ENCODE measurements at places on chromosomes 11 and 22.

GRCh38 chr22:25970999-25971811 lies 198.1 kb upstream of the SEZ6L start:
- no peak for DNase-seq

DNA sequence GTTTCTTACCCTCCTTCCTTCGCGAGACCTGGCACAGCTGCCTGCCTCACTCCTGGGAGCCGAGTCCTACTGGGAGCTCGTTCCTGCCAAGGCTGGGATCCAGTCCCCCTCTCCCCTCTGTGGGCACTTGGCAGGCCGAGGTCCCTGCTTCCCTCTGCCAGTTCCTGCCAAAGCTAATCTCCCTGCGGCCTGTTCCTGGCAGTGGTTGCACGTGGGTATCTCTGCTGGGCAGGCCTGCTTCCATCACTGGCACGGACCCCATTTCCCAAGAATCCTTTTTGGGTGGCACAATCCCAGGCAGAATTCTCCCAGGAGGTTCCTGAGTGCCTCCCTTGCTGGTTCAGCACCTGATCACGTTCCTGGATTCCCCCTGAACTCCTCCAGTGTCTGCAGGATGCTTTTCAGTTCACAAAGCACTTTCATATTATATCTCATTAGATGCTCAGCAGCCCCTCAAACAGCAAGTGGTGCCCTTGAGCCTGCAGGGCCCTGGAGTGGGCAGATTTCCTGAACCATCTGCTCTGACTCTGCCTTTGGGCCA lies 96.5 kb downstream of the RRM1 start:
- no peak for DNase-seq

DNA sequence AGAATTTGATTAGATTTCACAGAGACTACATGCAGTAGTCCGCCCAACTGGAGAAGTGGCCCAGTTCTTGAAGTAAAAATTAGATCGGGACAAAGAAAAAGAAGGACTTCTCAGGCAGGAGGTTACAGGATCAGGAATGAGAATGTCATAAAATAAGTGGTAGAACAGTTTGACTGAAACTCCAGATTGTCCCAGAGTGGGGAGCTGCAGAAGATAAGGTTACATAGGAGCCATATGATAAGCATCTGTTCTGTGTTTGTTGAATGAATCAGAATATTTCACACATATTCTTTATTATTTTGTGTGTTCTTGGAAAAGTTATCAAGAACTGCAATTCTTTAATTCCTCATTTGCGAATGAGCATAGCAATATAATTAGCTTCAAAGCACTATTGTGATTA lies 210.6 kb downstream of the AASDHPPT start:
- no peak for DNase-seq

- peak; percentile 56 for DNase-seq
Observed at GRCh38 chr11:44632466-44633123, 67.1 kb downstream of the CD82 start.

GRCh38 chr11:40188848-40189247 lies 1270.6 kb downstream of the LRRC4C start:
- no peak for DNase-seq
